ENCODE measurements at places on chromosomes 4 and X.

DNA sequence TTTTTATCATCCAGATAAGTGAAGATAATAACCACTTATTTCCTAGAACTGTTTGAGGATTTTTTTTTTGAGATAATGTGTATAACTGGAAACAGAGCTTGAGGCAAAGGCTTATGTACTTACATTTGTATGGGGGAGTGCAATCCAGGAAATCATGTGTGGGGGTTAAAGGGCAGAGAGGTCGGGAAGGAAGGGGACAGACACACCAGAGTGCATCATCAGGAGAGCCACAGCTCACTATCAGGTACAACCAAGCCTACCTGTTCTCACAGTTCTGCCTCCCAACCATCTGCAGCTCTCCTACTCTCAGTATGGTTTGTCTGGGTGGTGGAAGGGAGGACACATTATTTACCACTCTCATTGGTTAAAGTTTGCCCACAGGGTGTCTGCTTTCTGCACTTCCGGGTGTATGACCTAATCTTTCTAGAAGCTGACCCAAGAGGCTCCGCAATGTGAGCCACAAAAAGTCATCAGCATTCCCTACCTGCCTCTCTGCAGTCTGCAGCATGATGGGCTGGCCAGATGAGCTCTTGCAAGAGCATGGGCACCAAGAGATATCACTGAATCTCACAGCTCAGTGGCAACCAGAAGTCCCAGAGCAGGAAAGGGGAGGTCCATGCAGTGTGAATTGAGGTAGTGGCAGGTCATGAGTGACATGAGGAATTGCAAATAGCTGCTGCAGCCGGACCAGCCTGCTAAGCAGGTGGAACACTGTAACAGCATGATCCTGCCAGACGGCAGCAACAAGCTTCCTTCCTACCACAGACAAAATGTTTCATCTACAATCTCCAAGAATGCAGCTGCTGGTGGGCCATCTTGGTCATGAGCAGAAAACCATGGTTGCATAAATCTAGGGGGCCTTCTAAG lies 36.9 kb upstream of the SPRY1 start:
- DNase-seq = no peak

GRCh38 chr4:174005422-174005821 lies 278.0 kb downstream of the FBXO8 start:
- DNase-seq = no peak

GRCh38 chr4:122992641-122993040 lies 70.2 kb upstream of the NUDT6 start:
- no peak for DNase-seq

- no peak for DNase-seq
Observed at GRCh38 chr4:45475548-45475947, 648.3 kb downstream of the GABRG1 start.

- no peak for DNase-seq
Observed at GRCh38 chr4:153582954-153583702, 101.0 kb upstream of the TLR2 start.

DNA sequence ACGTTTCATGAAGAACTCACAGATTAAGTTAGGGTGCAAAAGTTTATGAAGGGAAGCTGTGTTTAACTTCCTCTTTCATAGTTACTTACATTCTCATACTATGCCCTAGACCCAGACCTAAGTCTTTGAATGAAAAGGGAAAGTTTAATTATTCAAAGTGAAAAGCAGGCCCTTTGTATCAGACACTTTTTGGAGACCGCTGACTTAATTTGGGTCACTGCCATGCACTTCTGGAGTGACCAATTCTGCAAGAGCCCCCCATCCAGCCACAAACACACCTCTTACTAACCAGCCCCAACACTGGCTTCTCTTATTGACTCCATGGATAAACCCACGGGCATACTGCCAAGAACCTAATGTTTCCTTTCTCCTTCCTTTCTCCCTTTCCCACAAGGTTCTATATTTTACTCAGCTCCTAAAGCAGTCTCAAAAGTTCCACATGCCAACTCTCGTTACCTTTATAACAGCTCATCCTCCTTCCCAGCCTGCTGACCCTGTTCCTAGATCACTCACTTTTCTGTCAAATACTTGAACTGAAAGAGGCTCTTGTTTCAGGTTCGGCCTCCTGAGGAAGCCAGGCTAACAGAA lies 34.5 kb downstream of the ABCE1 start:
- DNase-seq = no peak

DNA sequence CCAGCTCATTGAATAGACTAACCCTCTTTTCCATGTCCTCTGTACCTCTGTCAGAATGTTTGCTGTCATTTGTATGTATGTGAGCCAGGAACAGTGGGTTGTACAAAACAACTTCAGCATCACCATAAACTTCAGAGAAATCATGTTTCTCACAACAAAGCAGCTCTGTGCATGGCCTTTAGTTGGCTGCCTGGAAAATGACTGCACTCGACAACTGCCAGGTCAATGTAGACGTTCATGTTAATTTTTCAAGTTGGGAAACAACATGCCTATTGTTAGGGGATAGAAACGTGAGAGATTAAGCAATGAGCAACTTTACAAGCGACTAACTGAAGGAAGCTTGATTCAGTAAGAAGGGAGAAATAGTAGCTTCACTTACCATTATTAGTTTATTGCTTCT lies 17.9 kb upstream of the CXCL11 start:
- no peak for DNase-seq

DNA sequence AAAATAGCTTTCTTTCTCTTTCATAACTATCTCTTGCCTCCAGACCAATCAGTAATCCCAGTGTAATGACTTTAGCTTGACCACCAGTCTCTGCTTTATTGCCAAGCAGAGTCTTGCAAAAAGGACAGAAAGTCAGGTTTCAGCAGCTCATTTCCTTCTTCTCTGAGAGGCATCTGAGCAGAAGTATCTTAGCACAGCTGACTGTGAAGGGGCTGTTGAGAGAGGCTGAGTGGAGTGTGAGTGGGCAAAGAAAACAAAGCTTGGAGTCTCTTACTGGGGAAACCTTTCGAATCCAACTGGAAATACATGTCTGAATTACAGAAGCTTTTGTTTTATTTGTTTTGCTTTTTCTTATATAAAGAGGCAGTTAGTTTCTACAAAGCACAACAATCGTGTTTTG lies 170.3 kb upstream of the IGFBP7 start:
- no peak for DNase-seq

GRCh38 chrX:153778181-153778580 lies 2.7 kb upstream of the SRPK3 start:
- no peak for DNase-seq

GRCh38 chr4:126750723-126751122 lies 882.0 kb upstream of the INTU start:
- no peak for DNase-seq

DNA sequence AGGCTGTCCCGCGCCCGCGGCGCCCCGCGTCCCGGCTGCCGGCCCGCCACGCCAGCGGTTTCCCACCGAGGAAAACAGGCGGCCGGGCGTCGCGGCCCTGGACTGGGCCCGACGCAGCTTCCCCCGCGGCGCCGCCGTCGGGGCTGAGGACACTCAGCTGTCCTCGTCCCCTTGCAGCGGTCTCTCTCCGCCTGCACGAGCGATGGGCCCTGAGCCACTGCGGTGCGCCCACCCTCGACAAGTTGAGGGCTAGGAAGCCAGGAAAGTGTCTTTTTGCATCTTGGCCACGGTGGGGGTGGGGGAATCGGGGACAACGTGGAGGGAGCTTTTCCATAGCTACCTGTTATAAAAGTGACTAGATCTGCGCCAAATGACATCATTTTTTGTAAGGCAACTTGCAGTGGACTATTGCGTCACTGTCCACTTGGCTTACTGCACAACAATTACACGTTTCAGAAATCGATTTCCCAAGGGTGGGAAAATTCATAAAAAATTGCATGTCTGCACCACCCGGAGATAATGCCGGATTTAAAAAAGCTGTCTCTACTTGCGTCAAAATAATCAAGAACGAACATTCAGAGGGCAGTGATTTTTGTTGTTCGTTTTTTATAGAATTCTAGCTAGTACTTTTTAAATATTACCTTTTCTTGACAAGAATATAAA lies 1.1 kb downstream of the KLHL15 start:
- DNase-seq = peak; percentile 53

GRCh38 chr4:151948351-151949016 lies 187.7 kb upstream of the GATB start:
- DNase-seq = no peak

DNA sequence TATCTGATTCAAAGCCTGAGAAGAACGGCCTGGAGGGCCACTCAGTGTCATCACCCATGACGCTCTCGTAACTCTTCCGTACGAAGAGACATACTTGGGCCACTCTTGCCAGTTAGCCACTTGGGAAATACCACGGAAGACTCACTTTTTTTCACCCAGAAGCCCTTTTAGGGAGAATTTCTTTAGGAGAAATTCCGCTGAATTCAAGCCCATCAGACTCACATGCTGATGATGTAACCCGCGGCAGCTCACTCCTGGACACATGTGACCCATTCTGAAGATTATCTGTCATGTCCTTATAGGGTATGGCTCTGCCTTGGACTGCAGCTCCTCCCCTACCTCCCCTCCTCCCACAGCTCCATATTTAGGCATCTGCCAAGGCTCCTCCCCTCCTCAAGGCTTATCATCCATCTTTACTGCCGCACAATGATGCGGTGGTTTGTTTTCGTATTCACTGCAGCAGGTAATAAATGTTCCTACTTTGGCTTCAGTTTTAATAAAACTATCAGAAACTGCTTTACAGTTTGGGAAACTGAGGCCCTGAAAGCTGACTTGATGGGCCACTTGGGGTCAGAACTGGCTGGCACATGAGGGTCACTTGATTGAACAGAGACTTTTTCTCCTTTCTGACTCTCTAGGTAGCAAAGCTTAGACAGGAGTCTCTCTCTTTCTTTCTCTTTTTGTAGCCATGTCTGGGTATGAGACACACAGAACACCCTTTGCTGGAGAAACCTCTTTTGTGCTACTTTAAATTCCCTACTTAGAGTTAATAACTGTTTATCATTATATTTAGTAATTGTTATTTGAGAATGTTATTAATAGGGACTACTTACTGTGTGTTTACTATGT lies 42.1 kb downstream of the RHOH start:
- DNase-seq = no peak

GRCh38 chr4:23423540-23423939 lies 466.3 kb downstream of the PPARGC1A start:
- DNase-seq = no peak

DNA sequence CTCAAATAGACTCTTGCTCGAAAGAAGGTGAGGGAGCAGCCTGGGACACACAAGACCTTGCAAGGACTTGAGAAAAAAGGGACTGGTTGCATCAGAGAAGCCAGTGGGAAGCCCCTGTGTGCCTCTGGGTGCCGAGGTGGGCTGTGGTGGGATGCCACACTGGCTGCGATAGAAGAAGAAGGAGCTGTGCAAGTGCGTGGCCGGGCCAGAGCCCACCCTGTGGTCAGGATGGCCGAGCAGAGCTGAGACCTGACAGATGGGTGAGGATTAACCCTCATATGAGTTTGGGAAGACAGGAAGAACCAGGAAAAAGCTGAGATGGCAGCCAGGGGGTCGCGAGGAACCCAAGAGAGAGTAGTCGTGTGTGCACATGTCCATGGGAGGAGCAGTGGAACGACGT lies 44.6 kb upstream of the HGFAC start:
- DNase-seq = no peak

GRCh38 chr4:6546681-6547447 lies 28.1 kb upstream of the MAN2B2 start:
- peak; percentile 67 for DNase-seq

DNA sequence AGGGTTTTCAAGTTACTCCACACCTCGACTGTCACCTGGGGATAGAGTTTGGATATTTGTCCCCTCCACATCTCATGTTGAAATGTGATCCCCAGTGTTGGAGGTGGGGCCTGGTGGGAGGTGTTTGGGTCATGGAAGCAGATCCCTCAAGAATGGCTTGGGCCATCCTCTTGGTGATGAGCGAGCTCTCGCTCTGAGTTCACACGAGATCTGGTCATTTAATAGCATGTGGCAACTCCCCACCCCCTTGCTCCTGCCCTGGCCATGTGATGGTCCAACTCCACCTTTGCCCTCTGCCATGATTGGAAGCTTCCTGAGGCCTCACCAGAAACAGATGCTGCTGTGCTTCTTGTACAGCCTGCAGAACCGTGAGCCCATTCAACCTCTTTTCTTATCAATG lies 8.3 kb downstream of the CTAG1A start:
- no peak for DNase-seq

GRCh38 chr4:139824882-139825522 lies 159.4 kb downstream of the MGST2 start:
- DNase-seq = peak; percentile 64

DNA sequence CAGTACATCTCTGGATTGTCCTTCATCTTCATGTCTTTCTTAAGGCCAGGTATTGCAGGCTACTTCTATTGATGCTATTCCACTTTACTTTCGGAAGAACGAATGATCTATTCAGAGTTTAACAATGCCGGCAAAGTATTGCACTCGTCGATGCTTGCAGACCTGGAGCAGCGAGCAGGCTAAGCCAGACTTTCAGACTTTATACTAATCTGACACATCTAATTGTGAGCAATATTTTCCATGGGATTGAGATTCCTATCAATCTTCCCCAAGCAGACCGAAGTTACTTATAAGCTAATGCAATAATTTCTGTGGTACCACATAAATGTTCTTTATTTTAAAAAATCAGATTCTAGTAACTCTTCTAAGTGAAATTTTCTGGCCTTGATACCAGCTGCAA lies 1.6 kb downstream of the EMCN start:
- no peak for DNase-seq

DNA sequence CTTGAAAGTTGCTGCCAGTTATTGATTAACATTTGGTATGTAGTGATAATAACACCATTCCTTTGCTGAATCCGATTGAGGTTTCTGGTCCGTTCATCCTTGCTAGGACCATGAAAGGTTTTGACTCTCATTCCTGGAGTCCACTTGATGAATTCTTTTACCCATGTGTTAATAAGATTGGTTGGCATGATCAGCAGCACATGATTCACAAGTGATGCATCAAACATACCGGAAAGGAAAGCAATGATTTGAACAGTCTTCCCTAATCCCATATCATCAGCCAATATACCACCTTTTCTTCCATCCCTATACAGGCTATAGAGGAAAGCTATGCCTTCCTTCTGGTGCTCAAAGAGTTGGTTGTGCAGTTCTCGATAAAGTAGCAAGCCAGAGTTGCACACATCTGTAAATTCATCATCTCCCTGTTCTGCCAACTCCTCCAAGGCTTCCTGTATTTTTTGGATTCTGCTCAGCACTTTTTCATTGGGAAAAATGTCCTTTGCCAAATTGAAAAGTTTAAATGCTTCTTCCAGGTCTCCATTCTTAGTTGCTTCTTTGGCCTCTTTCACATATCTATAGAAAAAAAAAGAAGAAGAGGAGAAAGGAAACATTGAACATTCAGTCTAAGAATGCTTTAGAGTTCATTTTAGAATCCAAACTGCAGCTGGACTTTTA lies 26.7 kb downstream of the PIN4 start:
- DNase-seq = no peak

GRCh38 chr4:119000400-119000799 lies 111.7 kb downstream of the SYNPO2 start:
- no peak for DNase-seq

DNA sequence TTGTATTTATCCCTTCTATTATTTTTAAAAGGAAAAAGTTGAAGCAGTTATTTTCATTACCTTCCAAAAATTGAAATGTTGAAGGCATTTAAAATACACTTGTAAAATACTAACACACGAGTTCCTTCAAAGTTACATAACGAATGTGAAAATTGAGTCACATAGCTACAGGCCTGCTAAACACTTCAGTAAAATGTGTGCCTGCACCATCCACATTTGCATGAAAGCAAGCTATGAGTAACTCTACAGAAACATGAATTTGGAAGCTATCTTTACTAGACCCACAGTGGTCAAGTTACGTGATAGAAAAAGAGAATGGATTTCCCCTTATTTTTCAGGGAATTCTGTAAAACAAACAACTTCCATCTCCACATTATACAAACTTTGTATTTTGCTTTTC lies 1148.8 kb upstream of the PCDH7 start:
- no peak for DNase-seq
